Cortex of kidney (tissue), 1 donor: ENCODE measurements at places on chromosomes 6 and 20.

- no peak for DNase-seq
Observed at GRCh38 chr20:2042400-2042799, 48.5 kb upstream of the PDYN start.

- no peak for DNase-seq
Observed at GRCh38 chr6:558089-558488, 98.8 kb downstream of the HUS1B start.

DNA sequence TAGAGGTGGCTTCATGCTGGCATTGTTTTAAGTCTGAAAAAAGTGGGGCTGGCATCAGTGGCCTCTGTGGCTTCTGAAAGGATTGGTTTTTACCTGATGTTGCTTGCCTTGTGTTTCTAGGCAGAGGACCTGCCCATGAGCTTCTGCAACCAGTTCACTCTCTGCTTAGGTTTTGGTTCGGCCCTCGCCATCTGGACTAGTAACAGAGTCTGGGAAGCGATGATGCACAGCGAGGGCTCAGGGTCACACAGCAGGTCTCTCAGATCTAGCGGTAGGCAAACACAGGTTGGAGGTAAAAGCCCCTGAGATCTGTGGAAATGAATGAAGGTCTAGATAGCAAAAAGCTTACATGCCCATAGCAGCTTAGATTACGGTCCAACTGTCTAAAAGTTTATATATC lies 6.8 kb upstream of the RBL1 start:
- DNase-seq: no peak

GRCh38 chr6:107867302-107867615 lies 43.1 kb upstream of the SCML4 start:
- no peak for DNase-seq

DNA sequence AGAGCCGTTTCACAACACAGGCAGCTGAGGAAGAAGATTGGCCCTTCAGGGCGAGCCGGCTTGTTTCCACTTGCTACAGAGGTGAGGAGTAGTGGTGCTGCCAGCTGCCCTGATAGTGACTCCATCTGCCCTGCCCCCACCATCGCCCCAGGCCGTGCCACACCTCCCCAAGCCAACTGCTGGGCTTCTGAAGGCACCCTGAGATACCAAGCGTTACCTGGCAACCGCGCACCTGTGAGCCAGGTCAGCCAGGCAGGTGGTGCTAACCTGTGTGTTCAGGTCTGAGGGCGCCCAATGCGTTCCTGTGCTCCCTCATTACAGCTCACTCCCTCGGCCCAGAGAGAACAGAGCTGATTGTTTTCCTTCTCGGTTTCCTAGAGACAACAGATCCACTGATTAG lies 299.1 kb upstream of the ID4 start:
- no peak for DNase-seq

GRCh38 chr6:379410-380181 lies 12.0 kb upstream of the IRF4 start:
- DNase-seq: no peak

DNA sequence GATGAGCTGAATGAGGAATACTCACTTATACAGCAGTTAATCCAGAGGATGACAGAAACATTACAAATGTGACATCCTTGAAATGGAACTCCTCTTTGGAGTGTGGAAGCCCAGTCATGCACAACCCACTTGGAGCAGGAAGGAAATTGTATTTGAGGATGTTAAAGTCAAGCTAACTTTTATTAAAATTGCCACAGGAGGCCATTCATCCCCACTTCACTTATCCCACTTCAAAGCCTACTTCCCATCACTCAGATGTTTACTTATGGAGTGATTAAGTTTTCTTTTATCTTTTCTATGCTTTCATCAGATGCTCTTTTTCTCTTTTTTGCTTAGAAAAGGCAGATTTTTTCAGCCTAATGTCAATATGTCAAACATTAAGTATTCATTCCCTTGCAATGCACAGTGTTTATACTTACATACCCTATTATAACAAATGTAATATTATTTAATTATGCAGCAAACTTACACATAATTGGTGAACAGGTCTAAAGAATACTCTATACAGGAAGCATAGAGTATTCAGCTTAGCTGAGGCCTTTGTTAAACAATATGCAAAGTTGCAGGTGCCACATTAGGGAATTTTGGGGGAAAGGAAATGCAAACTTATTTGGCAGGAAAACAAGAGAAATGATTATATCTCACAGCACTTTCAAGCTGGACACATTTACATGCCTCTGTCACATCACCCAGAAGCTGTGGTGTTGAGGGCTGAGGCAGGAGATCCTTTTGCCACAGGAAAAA lies 148.9 kb downstream of the KHDC1L start:
- no peak for DNase-seq

- no peak for DNase-seq
Observed at GRCh38 chr6:166658115-166658791, 31.2 kb upstream of the RPS6KA2 start.

DNA sequence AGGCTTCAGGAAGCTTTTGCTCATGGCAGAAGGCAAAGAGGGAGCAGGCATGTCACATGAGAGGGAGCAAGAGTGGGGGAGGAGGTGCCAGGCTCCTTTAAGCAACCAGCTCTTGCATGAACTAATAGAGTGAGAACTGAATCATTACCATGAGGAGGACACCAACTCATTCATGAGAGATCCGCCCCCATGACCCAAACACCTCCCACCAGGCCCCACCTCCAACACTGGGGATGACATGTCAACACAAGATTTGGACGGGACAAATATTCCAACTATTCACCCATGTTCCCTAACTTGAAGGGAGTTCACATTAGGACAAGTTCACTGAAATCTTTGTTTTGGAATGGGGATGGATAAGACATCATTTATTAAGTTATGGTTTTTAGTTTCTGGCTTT lies 155.2 kb upstream of the ESR1 start:
- no peak for DNase-seq
